ENCODE measurements at places on chromosomes 2 and 18. TPM values are rescaled to one million over a fixed set of nuclear protein-coding genes. Genes with fewer than 3 reads are reported as not detected.

SLC9A2 gene
- total RNA-seq: 1.5 TPM

DNA sequence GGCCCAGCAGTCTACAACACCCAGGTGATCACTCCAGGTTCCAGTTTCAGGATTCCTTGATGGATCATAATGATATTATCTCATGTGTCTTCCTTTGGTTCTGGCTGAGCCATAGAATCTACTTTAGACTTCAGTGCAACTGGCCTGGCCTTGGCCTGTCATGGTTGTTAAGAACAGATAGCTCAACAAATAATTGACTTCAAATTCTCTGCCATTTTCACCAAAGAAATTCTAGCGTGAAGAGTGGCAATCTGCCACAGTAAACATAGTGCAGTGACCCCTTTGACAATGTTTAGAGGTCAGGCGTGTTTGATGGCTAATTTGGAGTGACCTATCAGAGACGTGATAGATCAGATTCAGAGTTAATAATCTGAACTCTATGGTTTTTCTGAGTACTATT is 50.2 kb upstream of the ZNF385B start:
- no peak for DNase-seq

SP140L gene
- 13.9 TPM for total RNA-seq

DNA sequence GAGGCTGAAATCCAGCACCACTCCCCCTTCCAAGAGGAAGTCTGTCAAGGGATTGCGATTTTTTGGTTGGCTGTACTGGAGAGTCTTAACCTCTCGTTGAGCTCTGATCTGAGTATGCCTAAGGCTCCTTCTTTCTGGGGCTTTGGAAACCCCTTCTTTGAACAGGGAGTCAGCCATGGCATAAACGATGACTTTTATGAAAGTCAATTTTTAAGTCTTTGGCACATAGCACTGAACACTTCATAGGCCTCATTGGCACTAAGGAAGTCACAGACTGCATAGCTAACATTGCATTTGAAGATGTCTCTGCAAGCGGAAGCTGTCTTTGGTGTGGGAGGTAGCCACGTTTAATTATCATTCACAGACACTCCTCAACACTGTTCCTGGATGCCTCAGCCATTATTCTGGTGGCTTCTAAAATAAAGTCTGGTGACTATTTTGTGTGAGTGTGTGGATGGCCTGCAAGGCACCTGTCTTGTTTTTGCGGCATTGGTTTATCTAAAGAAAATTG is 148.2 kb upstream of the NCK2 start:
- no peak for DNase-seq

- DNase-seq: peak; percentile 40
Observed at GRCh38 chr2:200703127-200703925, 108.4 kb upstream of the BZW1 start.

ERMN gene
- total RNA-seq: 0.29 TPM

LYPD6B gene
- total RNA-seq: 8.0 TPM

GRCh38 chr2:9709539-9710285 is 78.9 kb upstream of the YWHAQ start:
- DNase-seq: no peak

DNA sequence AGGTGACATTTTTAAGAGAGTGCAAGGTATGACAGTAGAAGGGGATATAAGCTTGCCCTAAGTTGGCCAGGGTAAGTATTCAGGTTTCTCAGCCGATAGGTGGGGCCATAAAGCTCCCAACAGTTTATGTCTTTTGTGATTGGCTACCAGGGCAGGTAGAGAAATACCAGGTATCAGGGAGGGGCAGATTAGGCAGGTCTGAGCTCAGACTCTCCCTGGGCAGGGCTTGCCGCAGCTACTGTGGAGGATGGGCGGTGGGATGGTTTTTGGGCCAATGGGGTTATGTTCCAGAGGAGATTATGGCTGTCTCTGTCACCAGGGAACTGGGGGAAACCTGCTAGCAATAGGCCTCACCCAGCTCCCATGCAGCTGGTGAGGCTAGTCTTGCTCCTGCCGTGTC is 211.6 kb downstream of the PTH2R start:
- DNase-seq: no peak

GRCh38 chr2:32614084-32614483 is 13.8 kb upstream of the TTC27 start:
- DNase-seq: no peak

GRCh38 chr2:3449086-3449485 is 69.6 kb downstream of the TRAPPC12 start:
- DNase-seq: no peak

GRCh38 chr2:72913486-72914205 is 3.7 kb upstream of the EMX1 start:
- no peak for DNase-seq

BBS5 gene
- 3.7 TPM for total RNA-seq

DNA sequence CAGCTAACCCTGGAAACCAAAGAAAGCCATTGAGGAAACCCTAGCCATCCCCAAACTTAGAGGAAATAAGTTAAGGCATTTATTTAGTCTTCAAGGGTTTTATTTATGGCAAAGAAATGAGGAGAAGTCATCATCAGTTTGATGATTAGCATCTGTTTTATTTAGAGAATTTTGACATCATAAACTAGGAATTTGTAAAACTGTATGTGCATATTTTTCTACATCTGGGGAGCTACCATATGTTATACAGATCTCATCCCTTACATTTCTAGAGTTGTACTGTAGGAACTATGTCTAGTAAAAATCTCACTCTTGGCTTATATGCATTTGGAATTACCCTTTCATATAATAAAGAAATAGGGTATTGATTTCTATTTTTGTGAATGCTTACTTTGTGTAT is 48.7 kb downstream of the FMNL2 start:
- no peak for DNase-seq
